ENCODE measurements at places on chromosomes 7 and 10.

- H3K4me3 ChIP-seq: no peak overlapping the region
- no peaks in the 10 kb centered on the region for H3K27me3 ChIP-seq
- no peak for DNase-seq
- H3K36me3 ChIP-seq: no peaks in the 10 kb centered on the region
- H3K4me1 ChIP-seq: no peaks in the 10 kb centered on the region
Measured at GRCh38 chr10:116132780-116133399, 140.1 kb downstream of the GFRA1 start.

- peak overlapping the region; percentile 65 for H3K27ac ChIP-seq
- peaks cover 2% of the 10 kb centered on the region for H3K4me1 ChIP-seq
- H3K36me3 ChIP-seq: no peaks in the 10 kb centered on the region
- no peaks in the 10 kb centered on the region for H3K27me3 ChIP-seq
- no peak overlapping the region for H3K4me3 ChIP-seq
- no peak for DNase-seq
Measured at GRCh38 chr7:47946581-47947354, 1.5 kb downstream of the PKD1L1 start.

- H3K36me3 ChIP-seq: peaks cover 8% of the 10 kb centered on the region
- peaks cover 14% of the 10 kb centered on the region for H3K4me1 ChIP-seq
- no peak overlapping the region for H3K4me3 ChIP-seq
- H3K27me3 ChIP-seq: no peaks in the 10 kb centered on the region
- DNase-seq: no peak
Measured at GRCh38 chr10:124614003-124614659, 130.0 kb downstream of the FAM53B start.

DNA sequence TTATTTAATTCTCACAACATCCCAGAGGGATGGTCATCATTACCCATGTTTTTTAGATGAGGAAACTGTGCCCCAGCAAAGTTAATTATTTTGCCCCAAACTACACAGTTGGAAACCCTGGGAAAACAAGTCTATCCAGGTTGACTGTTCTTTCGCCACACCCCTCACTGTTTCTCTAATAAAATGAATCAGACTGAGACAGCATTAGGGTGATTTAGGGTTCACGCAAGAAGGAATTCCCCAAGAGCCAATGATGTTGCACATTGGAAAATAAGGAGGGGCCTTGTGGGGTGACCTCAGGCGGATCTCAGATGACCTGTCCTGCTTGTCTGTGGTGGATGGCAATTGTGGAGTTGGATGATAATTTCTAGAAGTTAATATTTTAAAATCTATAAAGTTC, 135.7 kb upstream of the TBX20 start:
- H3K4me1 ChIP-seq: no peaks in the 10 kb centered on the region
- peaks cover 3% of the 10 kb centered on the region for H3K27me3 ChIP-seq
- no peak overlapping the region for H3K4me3 ChIP-seq

DNA sequence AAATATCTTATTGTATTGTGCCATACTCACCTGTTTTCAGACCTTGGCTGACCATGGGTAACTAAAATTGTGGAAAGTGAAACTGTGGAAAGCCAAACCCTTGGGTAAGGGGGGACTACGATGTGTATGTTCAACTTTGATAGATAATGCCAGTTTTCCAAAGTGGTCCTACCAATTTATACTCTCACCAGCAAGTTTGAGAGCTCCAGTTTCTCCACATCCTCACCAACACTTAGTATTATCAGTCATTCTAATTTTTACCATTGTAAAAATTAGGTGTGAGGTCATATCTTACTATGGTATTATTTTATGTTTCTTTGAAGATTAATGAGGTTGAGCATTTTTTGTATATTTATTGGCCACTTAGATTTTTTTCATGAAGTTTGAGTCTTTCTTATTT, 346.9 kb upstream of the PODXL start:
- H3K4me3 ChIP-seq: no peak overlapping the region
- H3K4me1 ChIP-seq: no peaks in the 10 kb centered on the region
- H3K27me3 ChIP-seq: peaks cover 8% of the 10 kb centered on the region
- no peak for DNase-seq
- no peaks in the 10 kb centered on the region for H3K36me3 ChIP-seq

GRCh38 chr10:136465-136762, 1.2 kb downstream of the ZMYND11 start:
- peaks cover 64% of the 10 kb centered on the region for H3K4me1 ChIP-seq
- H3K36me3 ChIP-seq: no peaks in the 10 kb centered on the region
- peak overlapping the region; percentile 82 for H3K4me3 ChIP-seq
- H3K27ac ChIP-seq: peak overlapping the region; percentile 86
- no peaks in the 10 kb centered on the region for H3K27me3 ChIP-seq

GRCh38 chr10:79434821-79435251, 10.6 kb downstream of the ZCCHC24 start:
- peak overlapping the region; percentile 94 for H3K27ac ChIP-seq
- H3K27me3 ChIP-seq: no peaks in the 10 kb centered on the region

DNA sequence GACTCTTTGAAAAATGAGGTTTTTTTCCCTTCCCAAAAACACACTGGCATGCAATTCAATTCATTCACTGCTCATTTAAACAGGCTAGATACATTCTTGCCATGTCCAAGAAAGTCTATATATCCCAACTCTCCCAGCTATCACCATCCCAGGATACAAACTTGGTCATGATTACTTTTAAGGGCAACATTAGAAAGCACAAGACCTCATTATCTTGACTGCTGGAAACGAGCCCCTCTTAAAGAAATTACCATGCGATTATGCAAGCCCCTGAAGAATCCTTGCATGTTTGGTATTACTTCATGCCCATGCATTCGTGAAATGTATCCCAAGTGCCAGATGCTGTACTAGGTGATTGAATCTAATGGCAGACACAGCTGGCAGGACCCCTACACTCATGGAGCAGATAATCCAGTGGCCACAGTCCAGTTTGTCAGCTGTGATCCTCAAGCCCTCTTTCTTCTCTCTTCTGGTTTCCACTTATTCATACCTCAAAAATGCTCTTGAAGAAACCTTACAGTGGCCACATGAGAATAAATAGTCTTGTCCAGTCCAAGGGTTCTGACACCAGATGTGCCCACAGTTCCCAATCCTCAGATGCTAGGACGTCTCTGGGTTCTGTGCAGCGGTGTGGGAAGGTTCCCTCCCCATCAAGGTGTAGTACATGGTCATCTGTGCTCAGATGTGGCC, 103.7 kb upstream of the HABP2 start:
- DNase-seq: no peak
- peaks cover 5% of the 10 kb centered on the region for H3K27me3 ChIP-seq
- no peak overlapping the region for H3K27ac ChIP-seq
- H3K36me3 ChIP-seq: no peaks in the 10 kb centered on the region
- no peaks in the 10 kb centered on the region for H3K4me1 ChIP-seq

GRCh38 chr7:41148521-41148951, 554.4 kb downstream of the INHBA start:
- H3K27ac ChIP-seq: no peak overlapping the region
- H3K4me1 ChIP-seq: no peaks in the 10 kb centered on the region
- no peak overlapping the region for H3K4me3 ChIP-seq

GRCh38 chr10:74753442-74754211, 72.8 kb upstream of the KAT6B start:
- no peak for DNase-seq
- peaks cover 9% of the 10 kb centered on the region for H3K4me1 ChIP-seq
- no peaks in the 10 kb centered on the region for H3K36me3 ChIP-seq

DNA sequence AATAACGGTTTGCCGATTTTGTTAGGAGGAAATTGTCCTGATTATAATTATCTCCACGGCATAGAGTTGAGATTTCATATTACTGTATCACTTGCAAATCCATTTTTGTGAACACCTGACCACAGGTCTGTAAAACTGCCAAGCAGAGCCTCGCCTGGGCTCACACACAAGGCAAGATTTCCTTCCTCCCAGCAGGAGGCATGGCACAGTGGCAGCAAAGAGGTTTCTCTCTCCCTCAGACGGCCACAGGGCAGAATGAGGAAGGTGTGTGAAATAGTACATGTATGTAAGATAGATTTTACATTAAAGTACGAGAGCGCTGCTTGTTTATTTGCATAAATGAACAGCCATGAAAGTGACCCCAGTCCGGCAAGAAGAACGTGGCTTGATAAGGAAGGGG, 130.1 kb downstream of the CELF2 start:
- no peaks in the 10 kb centered on the region for H3K36me3 ChIP-seq
- H3K27ac ChIP-seq: peak overlapping the region; percentile 49
- DNase-seq: no peak

GRCh38 chr7:111521660-111522059, 40.6 kb downstream of the IMMP2L start:
- no peak overlapping the region for H3K27ac ChIP-seq
- no peak overlapping the region for H3K4me3 ChIP-seq
- no peak for DNase-seq
- no peaks in the 10 kb centered on the region for H3K27me3 ChIP-seq
- H3K4me1 ChIP-seq: peaks cover 9% of the 10 kb centered on the region

DNA sequence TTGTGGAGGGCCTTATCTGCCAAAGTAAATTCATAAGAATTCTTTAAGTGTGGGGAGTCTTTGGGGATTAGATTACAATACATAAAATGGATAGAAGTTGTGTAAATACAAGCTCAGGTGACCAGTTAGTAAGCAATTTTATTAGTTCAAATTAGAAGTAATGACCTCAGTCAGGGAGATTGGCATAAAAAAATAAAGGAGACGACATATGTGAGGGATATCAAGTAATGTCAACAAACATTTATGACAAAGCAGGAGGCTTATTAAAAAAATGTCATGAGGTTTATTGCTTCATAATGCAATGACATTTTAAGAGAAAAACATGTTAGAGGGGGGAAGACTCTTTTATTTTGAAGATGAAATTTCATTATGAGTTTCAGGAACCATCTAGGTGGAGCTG, 1137.0 kb upstream of the PHF14 start:
- no peak overlapping the region for H3K4me3 ChIP-seq
- no peak for DNase-seq
- no peaks in the 10 kb centered on the region for H3K36me3 ChIP-seq
- no peaks in the 10 kb centered on the region for H3K27me3 ChIP-seq
- no peak overlapping the region for H3K27ac ChIP-seq

GRCh38 chr7:22320416-22320815, 36.5 kb downstream of the RAPGEF5 start:
- no peak overlapping the region for H3K4me3 ChIP-seq
- no peaks in the 10 kb centered on the region for H3K36me3 ChIP-seq
- H3K27me3 ChIP-seq: no peaks in the 10 kb centered on the region
- no peak for DNase-seq
- H3K4me1 ChIP-seq: no peaks in the 10 kb centered on the region

- no peaks in the 10 kb centered on the region for H3K27me3 ChIP-seq
- no peak overlapping the region for H3K27ac ChIP-seq
- peaks cover 16% of the 10 kb centered on the region for H3K4me1 ChIP-seq
- H3K4me3 ChIP-seq: no peak overlapping the region
- H3K36me3 ChIP-seq: no peaks in the 10 kb centered on the region
Measured at GRCh38 chr7:24769014-24769830, 12.0 kb upstream of the GSDME start.

GRCh38 chr7:34756025-34756437, 98.0 kb downstream of the NPSR1 start:
- H3K4me1 ChIP-seq: no peaks in the 10 kb centered on the region
- no peak overlapping the region for H3K4me3 ChIP-seq
- H3K27ac ChIP-seq: no peak overlapping the region
- no peaks in the 10 kb centered on the region for H3K36me3 ChIP-seq

- DNase-seq: no peak
- H3K27me3 ChIP-seq: no peaks in the 10 kb centered on the region
- no peak overlapping the region for H3K4me3 ChIP-seq
- H3K36me3 ChIP-seq: no peaks in the 10 kb centered on the region
Measured at GRCh38 chr7:34220506-34221185, 315.3 kb downstream of the BMPER start.

DNA sequence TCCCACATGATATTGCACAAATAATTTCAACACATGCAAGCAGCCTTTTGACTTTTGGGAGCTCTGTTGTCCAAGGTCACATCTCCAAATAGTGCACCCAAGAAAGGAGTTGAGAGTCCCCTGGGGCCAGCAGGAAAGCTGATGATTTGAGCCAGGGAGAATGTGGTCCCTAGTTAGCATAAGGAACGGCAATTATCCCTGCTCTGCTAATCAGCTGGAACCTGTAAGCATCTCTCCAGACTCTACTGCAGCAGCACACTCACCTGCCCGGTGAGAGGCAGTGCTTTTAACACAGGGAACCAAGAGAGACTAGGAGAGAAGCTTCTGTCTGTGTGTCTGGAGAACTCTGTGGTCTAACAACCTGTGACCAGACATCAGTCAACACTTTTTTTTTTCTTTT, 17.0 kb downstream of the TRPV5 start:
- no peaks in the 10 kb centered on the region for H3K4me1 ChIP-seq
- H3K27me3 ChIP-seq: no peaks in the 10 kb centered on the region
- H3K36me3 ChIP-seq: no peaks in the 10 kb centered on the region
- H3K4me3 ChIP-seq: no peak overlapping the region
- H3K27ac ChIP-seq: no peak overlapping the region

- no peak for DNase-seq
- no peak overlapping the region for H3K27ac ChIP-seq
- H3K27me3 ChIP-seq: no peaks in the 10 kb centered on the region
- H3K36me3 ChIP-seq: no peaks in the 10 kb centered on the region
- peaks cover 10% of the 10 kb centered on the region for H3K4me1 ChIP-seq
Measured at GRCh38 chr7:99627513-99627912, 10.8 kb downstream of the ZSCAN25 start.
